ENCODE measurements at places on chromosomes 2 and 18. TPM values are rescaled to one million over a fixed set of nuclear protein-coding genes. Genes with fewer than 3 reads are reported as not detected.

GRCh38 chr18:59954755-59955156 is 55.0 kb downstream of the PMAIP1 start:
- no peak for DNase-seq

WIPF1 gene
- total RNA-seq: 167 TPM

DNA sequence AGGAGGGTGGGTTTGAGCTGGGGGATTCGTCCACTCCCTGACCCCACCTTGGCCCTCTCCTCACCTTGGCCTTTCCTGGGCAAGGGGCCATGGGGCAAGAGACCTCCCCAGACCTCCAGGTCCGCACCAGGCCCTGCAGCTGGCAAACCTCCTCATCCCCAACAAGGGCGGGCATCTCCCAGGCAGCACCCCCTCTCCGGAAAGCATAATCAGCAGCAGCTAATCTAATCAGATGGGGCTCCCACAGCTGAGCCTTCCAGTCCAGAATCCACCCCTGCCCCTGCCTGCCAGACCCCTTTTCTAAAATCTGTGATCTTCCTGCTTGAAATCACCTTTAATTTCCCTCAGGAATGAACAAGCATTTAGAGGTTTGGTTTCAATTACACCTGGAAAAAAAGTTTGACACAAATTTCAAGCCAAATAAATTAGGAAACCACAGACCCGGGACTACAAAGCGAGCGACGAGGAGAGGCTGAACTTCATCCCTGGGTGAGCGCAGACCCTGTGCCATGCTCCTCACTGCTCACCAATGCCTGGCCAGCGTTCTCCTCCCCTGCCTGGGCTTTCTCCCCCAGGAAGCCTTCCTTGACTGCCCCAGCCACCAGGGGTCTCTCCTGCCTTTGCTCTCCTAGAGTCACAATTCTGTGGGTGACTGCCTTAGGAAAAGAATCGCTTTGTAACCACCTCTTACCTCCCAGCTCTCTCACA is 143.0 kb upstream of the MYCN start:
- DNase-seq: no peak

DNA sequence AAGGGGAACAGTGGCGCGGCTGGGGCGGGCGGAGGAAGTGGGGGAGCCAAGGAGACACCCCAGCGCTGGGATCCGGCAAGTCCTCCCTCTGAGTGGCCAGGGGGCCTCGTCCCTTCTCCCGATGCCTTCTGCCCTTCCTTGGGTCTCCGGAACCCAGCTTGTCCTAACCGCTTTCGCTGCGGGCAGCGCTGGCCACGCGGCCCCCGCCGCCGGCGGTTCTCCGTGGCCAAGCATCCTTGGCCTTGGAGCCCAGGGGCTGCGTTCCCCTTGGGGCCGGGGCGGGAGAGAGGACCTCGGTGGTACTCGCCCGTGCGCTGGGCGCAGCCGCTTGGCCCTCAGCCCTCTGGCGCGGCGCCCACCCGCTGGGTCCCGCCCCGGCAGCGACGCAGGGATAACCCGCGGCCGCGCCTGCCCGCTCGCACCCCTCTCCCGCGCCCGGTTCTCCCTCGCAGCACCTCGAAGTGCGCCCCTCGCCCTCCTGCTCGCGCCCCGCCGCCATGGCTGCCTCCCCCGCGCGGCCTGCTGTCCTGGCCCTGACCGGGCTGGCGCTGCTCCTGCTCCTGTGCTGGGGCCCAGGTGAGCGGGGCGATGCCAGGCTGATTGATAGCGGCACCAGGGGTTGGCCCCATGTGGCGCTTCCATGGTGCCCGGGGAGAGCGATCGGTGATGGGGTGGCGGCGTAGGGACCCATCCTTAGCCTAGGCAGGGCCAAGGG is 128.7 kb downstream of the UXS1 start:
- DNase-seq: peak; percentile 44

ALPG gene
- not detected for total RNA-seq

MPPE1 gene
- total RNA-seq: 30.4 TPM

GRCh38 chr18:44748582-44748981 is 67.9 kb downstream of the SETBP1 start:
- DNase-seq: no peak

- peak; percentile 64 for DNase-seq
These were observed 37.3 kb upstream of the REL start for GRCh38 chr2:60844105-60844504.

FAM110C gene
- total RNA-seq: not detected

GRCh38 chr2:24354957-24355356 is 5.4 kb downstream of the ITSN2 start:
- no peak for DNase-seq

- no peak for DNase-seq
These were observed 19.8 kb downstream of the BIN1 start for GRCh38 chr2:127086990-127087790.

GRCh38 chr2:239942871-239943311 is 82.3 kb downstream of the NDUFA10 start:
- no peak for DNase-seq

DNA sequence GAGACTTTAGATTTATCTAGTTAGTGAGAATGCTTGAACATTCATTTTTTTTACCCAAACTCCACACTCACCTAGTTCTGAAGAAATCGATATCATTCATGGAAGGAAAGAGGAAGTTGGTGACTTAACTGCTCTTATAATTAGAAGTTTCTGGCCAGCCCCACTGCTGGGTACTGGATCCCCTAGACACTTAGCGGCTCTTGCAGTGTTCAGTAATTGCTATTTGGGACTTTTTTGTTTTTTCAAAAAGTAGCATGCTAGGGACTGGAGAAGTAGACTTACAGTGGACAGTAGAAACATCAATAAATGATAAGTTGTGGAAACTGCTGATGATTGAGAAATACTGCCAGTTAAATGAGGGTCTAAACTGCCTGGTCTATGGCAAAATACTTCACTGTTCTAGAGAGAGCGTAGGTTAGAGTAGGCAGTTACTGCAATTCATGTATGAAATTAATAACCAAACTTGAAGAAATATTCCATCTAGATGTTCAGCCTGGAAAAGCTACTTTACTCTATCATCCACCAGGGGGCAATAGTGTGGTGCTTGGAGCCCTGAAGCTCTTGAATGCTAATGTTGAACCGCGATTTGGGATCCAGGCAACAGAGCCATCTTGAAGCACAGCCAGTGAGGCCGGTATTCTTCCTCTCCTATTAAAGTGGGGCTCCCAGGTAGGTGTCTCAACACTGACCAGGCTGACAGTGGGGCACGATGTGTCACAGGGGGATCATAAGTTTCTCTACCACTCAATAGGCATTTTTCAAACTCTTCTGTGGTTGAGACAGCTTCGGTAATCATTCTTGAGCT is 146.1 kb upstream of the SESTD1 start:
- peak; percentile 45 for DNase-seq

DNA sequence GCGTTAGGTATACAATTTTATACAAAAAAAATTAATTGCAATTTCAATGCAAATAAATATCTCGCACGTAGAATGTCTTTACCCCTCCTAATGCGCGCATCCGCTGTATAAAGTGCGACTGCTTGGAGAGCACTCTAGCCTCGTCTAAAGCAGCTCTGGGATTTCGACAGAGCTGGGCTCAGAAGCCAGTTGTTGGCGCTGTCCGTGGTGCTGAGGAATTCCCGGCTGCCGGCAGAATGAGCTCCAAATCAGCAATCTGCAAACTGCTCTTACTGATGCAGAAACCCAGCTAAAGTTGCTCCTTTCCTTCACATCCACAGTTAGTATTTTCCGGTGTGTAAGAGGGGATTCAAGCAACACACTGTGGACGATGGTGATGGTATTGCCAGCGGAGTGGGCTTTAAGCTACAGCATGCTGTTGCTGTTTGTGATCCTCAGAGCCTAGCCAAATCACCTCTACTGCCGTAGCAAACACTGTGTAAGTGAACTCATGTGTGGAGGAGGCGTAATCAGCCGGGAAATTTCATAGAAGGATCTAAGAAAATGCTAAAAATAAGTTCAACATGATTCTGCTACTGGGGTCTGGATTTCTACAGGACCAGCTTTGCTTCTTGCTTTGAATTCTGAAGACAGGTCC is at the start of gene VWC2L:
VWC2L (plus strand) TSS at position 137 of the 637 bp plus-strand sequence. CDS start 3,140 bp downstream, outside the sequence.
- DNase-seq: peak; percentile 56

DNA sequence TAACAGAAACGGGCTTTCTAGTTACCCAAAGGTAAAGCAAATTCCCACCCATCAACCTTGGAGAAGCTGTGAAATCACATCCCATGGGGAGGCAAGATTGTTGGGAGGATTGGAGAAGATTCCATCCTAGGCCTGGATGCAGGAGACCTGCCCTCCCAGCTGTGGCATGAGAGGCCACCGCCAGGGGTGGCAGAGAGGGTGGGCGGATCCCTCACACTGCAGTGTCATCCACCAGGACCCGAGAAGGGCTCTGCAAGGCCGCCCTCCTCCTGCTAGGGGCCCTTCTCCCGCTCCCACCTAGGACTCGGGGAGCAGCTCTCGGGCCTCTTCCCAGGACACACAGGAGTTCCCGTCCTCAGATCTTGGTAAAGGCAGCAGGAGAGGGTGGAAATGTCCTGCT is 15.5 kb upstream of the ATG16L1 start:
- DNase-seq: no peak

DNA sequence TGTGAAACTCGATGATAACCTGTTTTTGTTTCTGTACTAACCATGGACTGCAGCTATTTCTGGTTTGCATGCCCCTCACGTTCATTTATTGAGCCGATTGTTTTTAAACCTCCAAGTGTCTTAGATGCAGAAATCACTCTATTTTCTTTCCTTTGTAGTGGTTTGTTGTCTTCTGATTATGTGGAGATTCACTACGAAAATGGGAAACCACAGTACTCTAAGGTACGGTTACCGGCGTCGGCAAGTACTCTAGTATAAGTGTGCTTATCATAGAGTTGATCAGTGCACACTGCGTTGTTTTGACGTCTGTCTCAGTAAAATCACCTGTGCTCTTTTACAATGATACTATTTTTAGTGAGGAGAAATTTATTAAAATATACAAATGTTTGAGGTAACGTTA is 87.4 kb downstream of the ADAM23 start:
- DNase-seq: peak; percentile 41

GRHL1 gene
- total RNA-seq: 0.69 TPM

DNA sequence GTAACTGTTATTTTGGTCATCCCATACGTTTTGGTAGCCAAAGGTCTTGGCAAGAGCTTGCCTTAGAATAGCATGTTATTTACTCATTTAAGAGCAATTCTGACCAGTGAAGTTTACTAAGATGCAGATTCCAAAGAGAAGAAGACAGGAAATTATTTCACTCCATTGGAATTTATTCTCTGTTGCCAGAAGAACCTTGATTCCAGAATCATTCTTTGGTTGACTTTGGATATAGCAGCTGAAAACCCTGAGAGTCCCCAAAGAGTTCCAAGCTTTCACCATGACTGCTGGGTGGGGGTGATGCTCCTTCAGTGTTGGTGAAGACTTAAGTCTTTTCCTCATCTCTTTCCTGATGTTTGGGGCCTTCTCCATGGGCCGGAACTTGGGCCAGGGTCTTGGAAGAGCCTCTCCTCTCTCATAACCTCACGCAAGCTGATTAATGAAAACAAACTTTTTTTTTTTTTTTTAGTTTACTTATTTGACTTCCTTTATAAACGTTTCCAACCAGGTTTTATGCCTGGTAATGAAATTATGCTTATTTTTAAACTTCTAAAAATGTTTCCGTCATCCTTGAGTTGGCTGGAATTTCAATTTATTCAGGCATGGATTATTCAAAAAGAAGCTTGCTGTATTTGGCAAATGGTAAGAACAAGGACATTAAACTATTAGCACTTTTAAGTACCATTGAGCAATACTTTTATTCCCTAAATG is 192.0 kb downstream of the MTX2 start:
- DNase-seq: no peak

DNA sequence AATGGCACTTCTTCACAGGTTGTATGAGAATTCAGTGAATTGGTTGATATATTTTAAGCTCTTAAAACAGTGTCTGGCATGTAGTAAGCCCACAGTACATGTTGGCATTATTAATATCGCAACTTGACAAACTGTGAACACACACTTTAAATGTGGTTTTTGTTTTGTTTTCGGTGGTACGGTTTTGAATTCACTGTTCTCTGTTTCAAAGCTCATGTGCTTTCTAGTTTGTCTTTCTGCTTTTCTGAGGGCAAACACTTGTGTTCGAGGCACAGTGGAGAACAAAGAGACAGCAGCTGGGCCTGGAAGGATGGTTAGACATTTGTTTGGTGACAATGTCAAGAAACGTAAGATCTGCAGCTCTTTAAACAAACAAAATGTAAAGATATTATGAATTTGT is 276.5 kb upstream of the MC4R start:
- DNase-seq: no peak

GRCh38 chr18:43876748-43877147 is 599.5 kb upstream of the SYT4 start:
- DNase-seq: no peak

DNA sequence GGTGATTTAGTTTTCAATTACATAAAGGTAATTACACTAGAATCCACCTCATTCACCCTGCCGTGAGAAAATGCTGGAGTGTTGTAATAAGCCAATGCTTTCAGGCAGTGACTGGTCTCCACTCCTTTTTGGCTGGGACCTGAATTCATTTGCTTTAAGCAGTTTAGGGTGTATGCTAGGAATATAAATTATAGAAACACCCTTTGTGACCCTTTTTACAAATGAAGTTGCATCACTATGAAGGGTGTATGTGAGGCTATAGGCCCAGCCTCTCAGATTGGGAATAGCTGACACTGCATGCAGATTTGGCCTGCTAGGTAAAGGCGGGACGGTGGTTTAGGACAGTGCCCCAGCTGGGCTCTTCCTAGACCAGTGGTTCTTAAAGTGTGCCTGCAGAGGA is 50.8 kb upstream of the NFE2L2 start:
- DNase-seq: no peak

- no peak for DNase-seq
These were observed 21.5 kb downstream of the ITGB1BP1 start for GRCh38 chr2:9401646-9402371.

DNA sequence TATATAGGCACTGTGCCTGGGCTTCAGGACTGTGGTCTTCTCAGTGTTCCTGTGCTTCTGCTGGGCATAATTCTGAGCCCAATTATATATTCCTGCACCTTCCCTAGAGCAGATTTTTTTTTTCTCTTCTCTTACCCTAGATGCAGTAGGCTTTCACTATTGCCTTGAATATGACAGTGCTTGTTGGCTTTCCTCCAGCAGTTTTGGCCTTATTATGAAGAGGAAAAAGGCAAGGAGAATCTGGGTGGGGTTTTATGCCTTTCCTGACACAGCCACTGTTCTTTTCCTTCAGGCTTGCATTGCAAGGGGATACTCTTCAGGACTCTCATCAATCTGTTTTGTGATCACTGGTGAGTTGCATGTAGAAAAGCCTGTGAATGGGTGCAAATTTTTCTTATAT is 221.9 kb upstream of the CELF4 start:
- no peak for DNase-seq

Measured in activated naive CD4-positive, alpha-beta T cell treated with anti-CD3 and anti-CD28 coated beads for 36 hours (primary cell).